Activated T-cell treated with anti-CD3 and anti-CD28 coated beads for 48 hours (primary cell): ENCODE measurements at places on chromosomes 6 and 20.
A peak's percentile ranks its signal among the peaks of the same experiment; 100 is the strongest.

- DNase-seq, result no peak
These were observed 350.1 kb upstream of the TSHZ2 start for GRCh38 chr20:52622081-52622480.

DNA sequence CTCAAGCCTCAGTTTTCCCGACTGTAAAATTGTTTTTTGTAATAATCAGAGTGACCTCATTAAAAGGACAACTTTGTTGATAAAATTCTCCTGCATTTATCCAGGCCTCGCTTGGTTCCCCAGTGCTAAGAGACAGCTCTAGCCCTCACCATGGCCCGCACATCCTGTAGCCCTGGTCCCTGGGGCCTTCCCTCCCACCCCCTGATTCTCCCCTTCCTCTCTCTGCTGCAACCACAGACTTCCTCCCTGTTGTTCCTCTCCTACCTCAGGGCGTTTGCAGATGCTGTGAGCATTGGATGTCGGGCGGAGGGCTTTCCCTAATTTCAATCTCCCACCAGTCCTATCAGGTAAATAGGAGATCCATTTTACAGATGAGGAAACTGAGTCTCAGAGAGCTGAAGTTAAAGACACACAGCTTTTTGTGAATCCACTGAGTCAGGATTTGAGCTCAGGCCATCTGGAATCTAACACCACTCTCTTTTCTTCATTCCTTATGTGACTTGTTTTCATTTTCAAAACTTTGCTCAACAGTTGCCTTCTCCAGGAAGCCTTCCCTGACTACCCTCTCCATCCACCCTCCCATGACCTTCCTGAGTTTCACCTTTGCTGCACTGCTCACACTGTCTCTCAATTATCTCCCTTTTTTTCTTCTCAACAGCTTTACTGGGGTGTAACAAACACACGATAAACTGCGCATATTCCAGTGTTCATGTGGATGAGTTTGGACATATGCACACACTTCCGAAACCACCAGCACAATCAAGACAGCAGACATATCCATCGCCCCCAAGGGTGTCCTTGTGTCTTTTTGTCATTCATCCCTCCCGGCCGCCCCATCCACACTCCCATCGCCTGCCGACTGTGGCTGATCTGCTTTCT lies 107.1 kb downstream of the CEBPB start:
- no peak for DNase-seq

- DNase-seq, result peak; percentile 9
These were observed 6.1 kb downstream of the C20orf173 start for GRCh38 chr20:35523298-35523888.

DNA sequence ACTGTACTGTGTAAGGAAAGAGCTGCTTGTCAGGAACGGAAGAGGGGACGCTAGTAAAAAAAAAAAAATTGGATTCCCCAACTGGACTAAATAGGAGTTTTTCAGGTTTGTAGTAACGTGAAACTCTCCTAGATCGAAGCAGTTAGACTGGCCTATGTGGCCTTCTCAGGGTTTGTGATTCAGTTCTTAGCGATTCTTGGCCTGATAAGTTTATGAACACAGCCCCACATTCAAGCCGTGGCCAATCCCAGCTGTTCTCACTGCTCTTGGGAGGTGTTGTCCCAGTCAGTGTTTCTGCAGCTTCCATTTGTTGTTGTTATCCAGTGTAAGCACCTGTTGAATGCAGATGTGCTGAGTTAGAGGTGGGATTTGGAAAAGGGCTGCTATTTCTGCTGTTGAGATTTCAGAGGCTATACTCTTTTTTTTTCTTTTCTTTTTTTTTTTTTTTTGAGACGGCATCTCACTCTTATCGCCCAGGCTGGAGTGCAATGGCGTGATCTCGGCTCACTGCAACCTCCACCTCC lies 29.7 kb downstream of the TAF8 start:
- no peak for DNase-seq

DNA sequence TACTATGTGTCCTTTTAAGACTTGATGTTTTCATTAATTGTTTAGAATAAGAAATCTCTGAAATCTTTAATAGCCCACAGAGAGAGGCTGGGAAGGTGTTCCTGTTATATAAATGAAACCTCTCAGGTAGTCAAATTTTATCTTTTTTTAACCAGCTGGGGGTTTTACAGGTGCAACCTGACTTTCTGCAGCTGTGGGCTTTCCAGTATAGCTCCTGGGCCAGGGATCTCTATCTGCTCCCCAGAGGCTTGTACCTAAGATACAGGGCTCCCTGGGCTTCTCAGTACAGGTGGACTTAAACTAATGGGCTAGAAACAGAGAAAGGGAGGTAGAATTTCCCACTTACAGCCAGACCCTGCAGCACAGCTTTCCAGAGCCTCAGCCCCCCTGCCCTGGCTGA lies 49.4 kb downstream of the HLA-C start:
- DNase-seq, result no peak

DNA sequence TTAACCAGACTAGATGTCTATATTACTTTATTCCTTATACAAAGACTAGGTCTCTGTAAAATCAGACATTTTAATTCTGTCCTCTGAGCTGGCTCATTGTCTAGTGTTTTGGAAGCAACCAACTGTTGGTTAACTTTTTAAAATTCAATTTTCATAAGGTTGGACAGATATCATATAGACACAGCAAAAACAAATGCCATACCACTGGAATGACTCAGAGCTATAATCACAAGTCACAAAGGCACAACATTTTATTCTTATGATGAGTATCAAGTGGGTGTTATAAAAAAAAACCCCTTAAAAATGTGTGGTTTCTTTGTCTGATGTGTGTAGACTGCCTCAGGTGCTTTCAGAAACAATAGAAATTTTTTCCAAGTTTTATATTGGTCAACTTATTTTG lies 296.2 kb upstream of the MARCKS start:
- DNase-seq, result no peak

GRCh38 chr6:43096451-43097097 lies 20.5 kb downstream of the PTK7 start:
- no peak for DNase-seq

GRCh38 chr6:30749554-30750378 lies 5.4 kb upstream of the IER3 start:
- no peak for DNase-seq

GRCh38 chr6:7171119-7171518 lies 63.4 kb downstream of the RREB1 start:
- DNase-seq, result no peak

GRCh38 chr20:61130156-61130555 lies 121.9 kb upstream of the CDH4 start:
- DNase-seq, result no peak

- no peak for DNase-seq
These were observed at the start of gene FAM83B for GRCh38 chr6:54846243-54846856. Gene FAM83B, plus strand, starts transcription at chr6:54846771. Its CDS starts 23,476 bp downstream, at chr6:54870247.

DNA sequence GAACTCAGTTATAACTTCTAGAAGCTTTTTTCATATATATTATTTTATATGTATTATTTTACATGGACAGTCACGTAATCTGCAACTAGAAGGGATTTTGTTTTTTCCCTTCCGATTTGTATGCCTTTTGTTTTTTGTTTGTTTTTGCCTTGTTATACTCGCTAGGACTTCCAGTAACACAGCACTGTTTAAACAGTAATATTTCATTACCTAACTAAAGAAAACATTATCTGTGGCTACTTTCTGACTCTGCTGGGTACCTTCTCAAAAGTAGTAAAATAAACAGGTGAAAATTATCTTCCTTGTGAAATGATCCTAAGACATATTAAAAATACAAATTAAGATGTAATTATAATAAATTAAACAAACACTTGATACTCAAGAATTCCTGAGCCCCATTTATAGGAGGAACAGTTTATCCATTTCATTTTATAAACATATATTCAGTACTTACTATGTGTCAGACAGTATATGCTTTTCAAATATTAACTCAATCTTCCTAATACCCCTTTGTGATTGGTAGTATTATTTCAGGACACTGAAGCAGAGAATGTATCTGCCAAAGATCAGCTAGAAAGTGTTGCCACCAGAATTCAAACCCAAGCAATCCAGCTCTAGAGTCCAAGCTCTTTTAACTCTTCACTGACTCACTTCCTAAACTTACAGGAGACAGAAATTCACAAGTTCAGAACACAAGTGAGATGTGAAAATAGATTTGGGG lies 65.3 kb downstream of the MAP3K5 start:
- DNase-seq, result no peak

DNA sequence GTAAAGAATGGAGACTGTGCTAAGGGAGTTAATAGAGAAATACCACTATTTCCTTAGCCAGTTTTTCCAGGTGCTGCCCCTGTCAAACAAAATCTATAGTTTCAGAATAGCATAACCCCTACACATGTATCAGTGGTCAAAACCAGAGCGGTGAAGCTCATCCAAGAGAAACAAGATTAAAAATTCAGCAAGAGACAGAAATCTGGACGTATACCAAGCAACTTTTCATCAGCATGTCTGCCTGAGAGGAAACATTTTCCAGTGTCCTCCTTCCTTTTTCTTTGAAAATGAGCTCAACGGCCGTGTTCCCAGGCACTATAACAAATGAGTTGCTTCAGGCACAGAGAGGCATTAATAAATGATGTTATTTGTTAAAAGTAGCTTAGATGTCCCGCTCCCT lies 416.5 kb downstream of the BCKDHB start:
- no peak for DNase-seq

- no peak for DNase-seq
These were observed 18.9 kb downstream of the GSTA4 start for GRCh38 chr6:52976149-52976548.

DNA sequence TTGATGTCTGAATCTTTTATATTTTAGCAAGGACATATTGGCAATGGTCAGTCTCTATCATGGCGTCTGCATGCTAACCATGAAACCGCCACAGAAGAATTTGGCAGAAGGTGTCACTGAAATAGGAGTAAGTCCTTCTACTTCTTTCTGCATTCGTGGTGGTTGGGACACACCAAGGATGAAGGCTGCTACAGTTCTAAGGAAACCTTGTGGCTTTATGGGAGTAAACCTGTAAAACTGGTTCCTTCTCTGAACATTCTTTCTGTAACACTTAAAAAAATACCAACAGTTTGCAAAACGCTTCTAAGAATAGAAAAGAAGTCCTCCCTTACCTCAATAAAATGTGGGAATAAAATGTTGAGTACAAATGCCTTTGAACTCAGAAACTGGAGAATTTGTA lies 195.3 kb downstream of the SLC24A3 start:
- DNase-seq, result no peak

DNA sequence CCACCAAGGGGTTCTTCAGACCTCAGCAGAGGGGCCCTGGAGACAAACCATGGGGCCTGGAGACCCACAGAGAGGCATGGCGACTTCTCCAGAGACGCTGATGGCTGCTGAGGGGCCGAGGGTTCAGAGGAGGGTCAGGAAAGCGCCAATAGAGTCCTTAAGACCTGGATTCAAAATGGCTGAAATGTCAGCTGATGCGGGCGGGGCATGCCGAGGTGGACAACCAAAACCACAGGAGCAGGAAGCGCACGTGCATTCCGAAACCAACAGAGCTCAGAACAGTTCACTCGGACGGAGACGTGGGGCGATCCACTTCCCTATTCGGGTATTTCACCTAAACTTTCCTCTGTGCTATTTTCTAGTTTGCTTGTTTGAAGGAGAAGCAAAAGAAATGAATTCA lies 99.9 kb upstream of the RIN2 start:
- DNase-seq, result no peak

- no peak for DNase-seq
These were observed 8.0 kb upstream of the BCAS1 start for GRCh38 chr20:54078296-54078984.

- DNase-seq, result no peak
These were observed 4.4 kb upstream of the STX16 start for GRCh38 chr20:58646703-58647102.

- no peak for DNase-seq
These were observed 103.8 kb downstream of the KIF16B start for GRCh38 chr20:16469395-16469905.

DNA sequence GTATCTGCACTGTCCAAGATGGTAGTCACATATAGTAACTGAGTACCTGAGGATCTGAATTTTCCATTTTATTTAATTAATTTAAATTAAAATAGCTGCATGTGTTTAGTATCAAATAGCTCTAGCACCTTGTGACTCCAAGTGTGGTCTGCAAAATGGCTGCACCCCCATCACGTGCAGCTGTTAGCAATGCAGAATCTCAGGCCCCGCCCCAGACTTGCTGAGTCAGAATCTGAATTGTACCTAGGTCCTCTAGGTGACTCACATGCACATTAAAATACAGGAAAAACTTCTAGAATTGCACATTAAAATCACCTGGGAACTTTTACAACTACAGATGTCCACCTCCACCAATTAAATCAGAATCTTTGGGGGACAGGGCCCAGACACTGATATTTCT lies 19.2 kb upstream of the FAM83C start:
- peak; percentile 72 for DNase-seq

- no peak for DNase-seq
These were observed 8.8 kb downstream of the MDFI start for GRCh38 chr6:41647061-41647511.

DNA sequence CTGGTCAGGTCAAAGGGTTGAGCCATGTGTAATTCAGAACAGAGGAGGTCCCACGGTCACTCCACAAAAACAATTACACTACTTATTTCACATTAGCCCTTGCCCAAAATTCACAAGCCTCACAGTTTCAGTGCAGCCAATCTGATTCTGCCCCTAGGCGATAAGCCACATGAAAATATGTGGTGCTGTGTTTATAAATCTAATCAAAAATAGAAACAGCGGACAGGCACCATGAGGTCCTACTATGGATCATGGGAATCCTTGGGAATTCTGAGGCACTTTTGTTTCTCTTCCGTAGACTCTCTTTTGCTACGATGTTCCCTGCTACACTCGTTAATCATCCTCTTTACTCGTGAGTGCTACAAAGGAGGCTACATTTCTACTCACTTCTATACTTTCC lies 476.1 kb downstream of the TFAP2A start:
- DNase-seq, result no peak

DNA sequence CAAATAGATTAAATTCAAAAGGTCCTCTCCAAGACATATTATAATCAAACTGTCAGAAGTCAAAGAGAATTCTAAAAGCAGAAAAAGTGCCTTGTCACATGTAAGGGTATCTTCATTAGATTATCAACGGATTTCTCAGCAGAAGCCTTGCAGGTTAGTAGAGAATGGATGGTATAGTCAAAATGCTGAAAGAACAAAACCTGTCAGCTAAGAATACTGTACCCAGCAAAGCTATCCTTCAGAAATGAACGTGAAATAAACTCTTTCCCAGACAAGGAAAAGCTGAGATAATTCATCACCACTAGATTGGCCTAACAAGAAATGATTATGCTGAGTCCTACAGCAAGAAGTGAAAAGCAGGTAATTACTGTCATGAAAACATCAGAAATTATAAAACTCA lies 92.9 kb downstream of the STXBP5 start:
- no peak for DNase-seq
